ENCODE measurements at places on chromosomes 3 and 15.

- no peak for DNase-seq
Measured at GRCh38 chr3:52005571-52005986, 9.9 kb upstream of the RPL29 start.

GRCh38 chr15:44573386-44573785 is 36.4 kb downstream of the EIF3J start:
- DNase-seq, result no peak

DNA sequence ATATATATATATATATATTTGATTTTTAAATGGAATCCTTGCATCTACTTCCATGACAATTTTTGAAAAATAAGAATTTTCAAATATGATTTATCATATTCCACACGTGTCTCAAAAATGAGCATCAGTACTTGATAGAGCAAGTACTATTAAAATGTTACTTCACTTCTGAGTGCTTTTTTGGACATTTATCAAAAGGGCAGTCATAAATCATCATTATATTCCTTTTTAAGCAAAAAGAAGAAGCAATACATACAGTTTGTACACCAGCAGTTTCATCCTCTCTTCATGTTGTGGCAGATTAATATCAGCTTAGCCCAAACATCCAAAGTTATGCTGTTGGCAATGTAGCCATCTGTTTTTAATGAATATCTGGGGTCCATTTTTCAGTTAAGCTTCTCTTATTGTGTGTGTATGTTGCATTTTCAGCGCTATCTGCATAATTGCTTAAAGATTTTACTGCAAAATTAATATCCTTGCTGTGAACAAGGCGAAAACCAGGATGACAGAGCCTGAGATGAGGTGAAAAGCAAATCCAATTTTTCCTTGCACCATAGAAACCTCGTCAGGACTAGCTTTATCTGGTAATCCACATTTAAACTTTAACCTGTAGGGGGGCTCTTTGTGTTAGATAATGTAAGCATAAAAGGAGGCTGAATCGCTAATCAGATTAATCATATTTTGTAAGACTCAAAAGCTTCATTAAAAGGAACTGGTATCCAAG is 604.9 kb upstream of the AGTR1 start:
- DNase-seq, result no peak

DNA sequence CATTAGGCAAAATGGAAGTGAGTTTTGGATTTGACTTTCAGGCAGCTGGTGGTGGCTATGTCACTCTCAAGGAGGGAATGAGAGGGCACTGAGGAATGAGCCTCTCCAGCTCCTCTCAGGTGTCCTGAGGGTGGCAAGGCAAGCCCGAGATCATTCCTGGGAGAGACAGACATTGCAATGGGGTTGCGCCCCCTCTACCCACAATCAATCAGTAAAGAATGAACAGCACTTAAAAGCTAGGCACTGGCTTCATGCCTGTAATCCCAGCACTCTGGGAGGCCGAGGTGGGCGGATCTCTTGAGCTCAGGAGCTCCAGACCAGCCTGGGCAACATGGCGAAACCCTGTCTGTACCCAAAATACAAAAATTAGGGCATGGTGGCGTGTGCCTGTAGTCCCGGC is 14.1 kb upstream of the SHF start:
- DNase-seq, result no peak

- DNase-seq, result no peak
Measured at GRCh38 chr3:38556640-38557358, 60.7 kb downstream of the EXOG start.

GRCh38 chr3:172647080-172647479 is 63.8 kb downstream of the NCEH1 start:
- no peak for DNase-seq

DNA sequence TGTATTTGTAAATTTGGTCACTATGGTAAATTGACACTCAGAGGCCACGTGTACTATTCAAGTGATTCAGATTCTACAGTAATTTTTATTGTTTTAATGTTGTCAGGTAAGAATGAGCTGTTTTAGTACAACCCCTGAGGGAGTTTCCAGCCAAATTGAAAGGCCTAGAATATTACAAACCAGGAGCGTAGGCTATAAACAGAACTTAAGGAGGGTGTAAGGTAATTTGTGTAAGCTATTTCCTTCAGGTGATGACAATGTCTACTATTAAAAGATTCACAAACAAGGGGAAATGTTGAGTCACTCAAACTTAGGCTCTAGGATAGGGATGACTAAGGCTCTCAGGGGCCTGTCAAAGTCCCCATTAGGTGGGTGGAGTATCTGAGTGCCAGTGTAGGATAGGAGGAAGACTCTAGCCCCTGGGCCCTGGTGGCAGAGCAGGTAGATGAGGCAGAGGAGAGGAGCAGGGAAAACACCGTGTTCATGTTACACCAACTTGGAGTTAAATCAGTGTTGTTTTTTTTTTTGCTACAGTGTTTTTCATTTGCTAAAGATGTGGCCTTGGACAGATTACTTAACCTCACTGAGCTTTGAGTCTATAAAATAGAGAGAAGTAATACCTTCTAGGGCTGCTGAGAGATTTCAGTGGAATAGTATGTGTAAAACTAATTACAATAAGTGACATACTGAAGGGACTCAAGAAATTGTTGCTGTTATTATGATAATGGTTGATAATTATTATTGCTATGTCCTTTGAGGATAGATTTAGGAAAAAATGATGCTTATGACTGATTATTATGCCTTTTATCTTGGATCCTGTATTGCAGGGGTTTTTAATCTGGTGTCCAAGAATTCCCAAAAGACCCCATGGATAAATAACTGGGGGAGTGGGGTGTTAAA is 10.3 kb downstream of the TM4SF1 start:
- DNase-seq, result no peak

DNA sequence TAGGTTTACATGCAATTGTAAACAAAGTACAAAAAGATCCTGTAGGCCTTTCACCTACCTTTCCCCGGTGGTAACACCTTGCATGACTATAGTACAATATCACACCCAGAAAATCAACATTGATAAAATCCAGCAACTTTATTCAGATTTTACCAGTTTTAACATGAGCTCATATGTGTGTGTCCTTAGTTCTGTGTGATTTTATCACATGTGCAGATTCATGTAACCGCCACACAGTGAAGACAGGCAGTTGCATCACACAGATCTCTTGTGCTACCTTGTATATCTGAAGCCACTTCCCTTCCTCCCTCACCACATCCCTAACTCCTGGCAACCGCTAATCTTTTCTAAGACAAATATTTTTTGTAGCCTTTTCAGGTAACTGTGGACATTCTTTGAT is 183.5 kb upstream of the C2CD4B start:
- DNase-seq, result no peak
